Activated T-cell treated with anti-CD3 and anti-CD28 coated beads, Interleukin-2, amount 50 U/mL, for 48 hours (primary cell): ENCODE measurements at places on chromosomes 6 and 20.
A peak's percentile ranks its signal among the peaks of the same experiment; 100 is the strongest.

DNA sequence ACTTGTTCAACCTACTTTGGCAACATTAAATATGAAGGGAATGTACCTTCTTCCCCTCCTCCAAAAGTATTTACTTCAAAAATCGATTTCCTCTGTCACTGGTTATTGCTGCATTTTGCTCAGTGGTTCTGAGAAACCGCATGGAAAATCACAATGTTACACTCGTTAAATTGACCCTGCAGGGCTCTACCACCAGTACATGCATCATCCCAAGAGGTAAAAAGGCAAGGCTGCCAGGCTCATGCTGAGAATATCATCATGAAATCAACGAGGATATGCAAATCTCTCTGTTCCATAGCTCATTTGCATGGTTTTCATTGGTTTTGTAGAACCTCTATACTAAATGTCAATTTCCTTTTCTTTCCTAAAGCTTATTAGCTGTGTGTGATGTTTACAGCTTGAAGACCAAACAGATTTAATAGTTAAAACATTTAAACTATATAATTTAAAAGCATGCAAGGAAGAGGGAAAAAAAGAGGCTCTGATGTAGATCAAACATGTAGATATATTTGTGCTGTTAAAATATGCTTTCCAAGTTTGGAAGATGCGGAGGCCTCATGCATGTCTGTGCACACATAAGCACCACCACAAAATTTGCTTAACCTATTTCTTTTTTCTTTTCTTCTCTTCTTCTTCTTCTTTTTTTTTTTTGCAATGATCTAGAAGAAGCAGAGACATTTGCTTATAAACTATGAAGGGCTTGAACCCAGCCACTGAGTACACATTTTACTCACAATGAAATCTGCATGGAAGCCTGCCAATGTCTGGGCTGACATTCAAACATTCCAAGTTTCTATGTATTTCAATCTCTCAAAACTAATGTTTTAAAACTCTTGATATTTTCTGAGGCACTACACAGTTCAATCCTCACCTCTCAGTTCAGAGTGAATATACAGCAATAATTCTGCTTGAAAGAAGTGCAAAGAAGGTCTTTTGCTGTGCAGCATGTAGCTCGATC, 194.0 kb downstream of the GMPR start:
- no peak for DNase-seq

DNA sequence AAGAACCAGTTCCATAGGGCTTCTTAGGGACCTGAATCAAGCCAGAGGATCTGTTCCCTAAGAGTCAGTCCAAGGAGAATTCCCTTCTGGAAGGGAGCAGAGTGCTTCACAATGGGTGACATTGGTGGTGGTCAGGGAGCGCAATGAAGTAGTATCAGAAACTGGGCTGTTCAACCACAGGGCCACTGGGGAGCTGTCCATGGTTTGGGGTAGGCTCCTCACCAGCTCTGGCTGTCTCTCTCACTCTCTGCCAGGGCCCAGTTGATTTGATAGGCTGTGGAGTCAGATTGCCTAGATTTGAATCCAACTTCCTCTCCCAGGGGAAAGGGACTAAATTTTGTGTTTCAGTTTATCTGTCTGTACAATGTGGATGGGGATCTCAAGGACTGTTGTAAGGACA, 36.7 kb upstream of the CHD6 start:
- DNase-seq, result no peak

- no peak for DNase-seq
Measured at GRCh38 chr6:69758214-69758613, 38.6 kb downstream of the LMBRD1 start.

DNA sequence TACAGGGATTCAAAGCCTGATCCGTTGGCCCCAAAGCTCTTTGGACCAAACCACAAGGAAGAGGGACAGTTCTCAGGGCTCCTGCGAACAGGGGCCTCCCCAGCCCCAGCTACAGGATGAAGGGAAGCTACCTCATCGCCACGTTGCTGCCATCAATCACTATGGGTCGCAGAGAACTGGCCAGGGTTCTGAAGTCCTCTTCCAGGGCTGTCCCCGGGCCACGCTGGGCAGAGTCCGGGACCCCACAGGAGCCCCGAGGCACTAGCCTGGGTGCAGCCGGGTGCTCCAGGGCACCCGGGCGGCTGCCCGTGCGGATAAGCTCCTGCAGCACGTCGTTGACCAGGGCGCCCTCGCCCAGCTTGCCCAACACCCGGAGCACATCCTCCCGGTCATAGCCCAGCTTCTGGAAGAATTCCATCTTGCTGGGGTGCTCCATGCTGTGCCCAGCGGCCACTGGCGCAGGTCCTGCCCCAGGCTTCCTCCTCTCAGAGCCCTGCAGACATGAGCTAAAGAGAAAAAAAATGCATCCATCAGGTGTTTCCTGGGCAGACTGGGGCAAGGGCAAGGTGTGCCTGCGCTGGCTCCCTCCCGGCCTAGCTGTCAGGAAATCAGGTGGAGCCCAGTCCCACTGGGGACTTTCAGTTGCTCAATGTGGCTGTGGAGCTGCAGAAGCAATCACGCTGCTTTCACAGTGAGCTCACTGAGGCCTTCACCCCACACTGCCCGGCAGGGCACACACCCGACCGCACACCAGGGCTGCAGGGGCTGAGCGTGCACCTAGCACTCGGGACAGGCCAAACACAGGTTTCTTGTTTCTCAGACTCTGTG, 10.5 kb downstream of the ZC3H12D start:
- no peak for DNase-seq

- no peak for DNase-seq
Measured at GRCh38 chr6:148272597-148272996, 70.0 kb upstream of the SASH1 start.

DNA sequence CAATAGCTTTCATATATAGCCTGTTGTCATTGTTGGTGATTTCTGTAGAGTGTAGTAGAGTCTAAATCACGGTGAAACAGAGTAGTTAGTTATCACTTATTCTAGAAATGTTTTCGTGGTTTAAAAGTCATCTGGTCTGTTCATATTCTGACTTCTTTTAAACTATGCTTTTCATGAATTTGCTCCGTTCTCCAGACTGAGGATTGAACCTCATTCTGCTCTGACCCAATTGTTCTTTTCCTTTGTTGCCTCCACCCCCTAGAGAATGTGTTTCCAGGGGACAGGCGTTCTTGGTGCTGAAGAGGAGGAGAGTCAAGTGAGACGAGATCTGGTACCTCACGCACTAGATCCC, 748 bp upstream of the ZNF292 start:
- DNase-seq, result no peak

- DNase-seq, result no peak
Measured at GRCh38 chr20:615514-615913, 5.4 kb upstream of the TCF15 start.

DNA sequence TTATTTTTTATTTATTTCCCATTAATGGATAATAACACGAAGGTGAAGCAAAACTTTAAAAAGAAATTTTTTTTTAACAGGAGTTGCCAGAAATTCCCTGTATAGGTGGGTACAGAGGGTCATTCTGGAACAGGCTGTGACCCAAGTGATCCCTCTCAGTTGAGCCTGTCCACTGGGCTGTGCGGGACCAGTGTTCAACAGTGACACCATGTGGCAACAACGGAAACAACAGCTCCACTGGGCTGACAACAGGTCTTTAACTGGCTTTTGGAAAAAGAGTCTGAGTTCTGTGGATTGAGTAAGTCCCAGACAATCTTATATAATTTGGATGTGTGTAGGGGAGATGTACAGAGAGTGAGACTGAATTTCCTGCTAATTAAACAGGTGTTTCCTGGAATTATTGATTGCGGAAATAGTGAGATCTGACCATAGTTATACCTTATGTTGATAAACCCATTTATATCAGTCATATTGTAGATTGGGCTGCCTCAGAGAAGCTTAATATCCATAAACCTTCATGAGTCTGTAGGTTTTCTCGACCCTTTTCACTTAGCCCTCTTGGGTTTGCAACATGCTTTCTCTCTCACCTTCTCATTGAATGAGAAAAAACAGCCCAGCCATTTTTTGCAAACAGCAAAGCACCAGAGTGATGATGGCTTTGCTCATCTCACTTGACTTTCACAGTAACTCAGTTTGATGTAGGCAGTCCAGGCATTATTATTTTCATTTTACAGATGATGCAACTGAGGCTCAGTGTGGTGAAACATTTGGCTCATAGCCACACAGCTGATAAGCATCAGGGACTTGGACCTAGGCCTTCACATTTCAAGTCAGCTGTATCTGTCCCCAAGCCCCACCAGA, 17.5 kb downstream of the KIAA1755 start:
- peak; percentile 64 for DNase-seq
